ENCODE measurements at places on chromosomes 16 and 17. TPM values are rescaled to one million over a fixed set of nuclear protein-coding genes. Genes with fewer than 3 reads are reported as not detected.
A peak's percentile ranks its signal among the peaks of the same experiment; 100 is the strongest.

Gene SLC16A11
- not detected for total RNA-seq

Gene CACNG3
- not detected for total RNA-seq

- no peak for DNase-seq
Observed at GRCh38 chr17:30545024-30545423, 67.8 kb downstream of the GOSR1 start.

DNA sequence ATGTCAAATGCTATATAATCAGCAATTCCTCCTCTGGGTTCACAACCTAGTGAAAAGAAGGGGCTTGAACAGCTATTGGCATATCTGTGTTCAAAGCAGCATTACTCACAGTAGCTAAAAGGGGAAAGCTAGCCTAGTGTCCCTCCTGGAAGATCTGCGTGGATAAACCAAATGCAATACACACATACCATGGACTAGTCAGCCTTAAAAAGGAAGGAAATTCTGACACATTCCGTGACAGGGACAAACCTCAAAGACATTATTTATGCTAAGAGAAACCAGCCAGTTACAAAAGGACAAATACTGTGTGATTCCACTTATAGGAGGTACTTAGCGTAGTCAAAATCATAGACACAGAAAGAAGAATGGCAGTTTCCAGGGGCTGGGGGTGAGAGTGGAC lies 90.1 kb downstream of the XYLT1 start:
- no peak for DNase-seq

Gene UNC45B
- 0.02 TPM for total RNA-seq

DNA sequence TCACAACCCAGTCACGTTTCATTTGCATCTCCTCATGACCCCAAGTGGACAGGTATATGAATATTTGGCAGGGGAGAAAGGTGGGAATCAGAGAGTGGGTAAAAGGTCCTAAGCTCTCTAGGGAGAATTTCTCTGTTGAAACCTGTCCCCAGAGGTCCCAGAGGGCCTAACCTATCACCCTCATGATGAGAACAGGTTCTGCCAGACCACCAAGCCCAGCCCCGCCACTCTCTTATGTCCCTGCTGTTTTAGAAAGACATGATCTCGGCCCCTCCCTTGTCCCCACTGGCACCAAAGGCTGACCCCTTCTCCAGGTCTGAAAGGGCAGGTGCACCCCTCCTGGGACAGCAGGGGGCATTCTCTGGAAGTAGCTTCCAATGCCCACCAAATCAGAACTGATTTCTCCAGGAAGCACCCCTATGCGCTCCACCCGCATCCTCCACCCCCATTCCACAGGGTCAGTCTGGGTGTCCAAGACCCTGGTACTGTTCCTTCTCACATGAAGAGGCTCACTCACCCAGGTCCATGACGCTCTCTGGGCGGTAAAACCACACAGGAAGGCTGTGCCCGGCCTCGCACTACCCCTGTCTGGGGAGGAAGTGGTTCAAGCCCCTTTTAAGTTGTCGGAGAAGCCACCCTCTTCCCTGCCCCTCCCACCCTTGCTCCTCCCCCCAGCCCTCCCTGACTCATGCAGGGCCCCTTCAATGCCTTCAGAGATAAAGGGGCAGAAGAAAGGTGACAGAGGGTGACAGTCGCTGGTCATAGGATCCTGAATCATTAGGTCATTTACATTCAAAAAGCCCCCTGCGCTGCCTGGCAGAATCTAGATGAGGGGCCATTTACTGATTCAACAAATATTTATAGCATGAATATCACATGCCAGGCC lies at the start of gene CCR7:
TSS of gene CCR7 (minus strand) at position 590 of the 886 bp plus-strand sequence. CDS start at position 527, 63 bp downstream.
- no peak for DNase-seq

Gene TPSB2
- total RNA-seq, result not detected

Gene TBC1D3H
- not detected for total RNA-seq

DNA sequence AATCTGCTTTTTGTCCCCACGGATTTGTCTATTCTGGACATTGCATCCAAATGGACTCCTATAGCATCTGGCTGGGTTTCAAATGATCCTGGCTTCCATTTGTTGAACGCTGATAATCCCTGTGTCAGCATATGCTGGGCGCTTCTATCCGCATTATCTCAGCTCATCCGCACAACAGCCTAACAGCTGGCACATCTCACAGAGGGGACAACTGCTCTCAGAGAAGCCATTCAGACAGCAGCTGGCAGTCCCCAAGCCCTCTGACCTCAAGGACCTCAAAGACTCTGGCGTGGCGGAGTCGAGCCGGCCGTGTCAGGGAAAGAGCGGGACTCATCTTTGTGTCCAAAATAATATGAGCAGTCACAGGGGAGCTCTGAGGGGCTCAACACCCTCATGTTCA lies 82.3 kb downstream of the NT5M start:
- no peak for DNase-seq

- DNase-seq, result no peak
Observed at GRCh38 chr17:76441686-76442340, 11.1 kb downstream of the UBE2O start.

DNA sequence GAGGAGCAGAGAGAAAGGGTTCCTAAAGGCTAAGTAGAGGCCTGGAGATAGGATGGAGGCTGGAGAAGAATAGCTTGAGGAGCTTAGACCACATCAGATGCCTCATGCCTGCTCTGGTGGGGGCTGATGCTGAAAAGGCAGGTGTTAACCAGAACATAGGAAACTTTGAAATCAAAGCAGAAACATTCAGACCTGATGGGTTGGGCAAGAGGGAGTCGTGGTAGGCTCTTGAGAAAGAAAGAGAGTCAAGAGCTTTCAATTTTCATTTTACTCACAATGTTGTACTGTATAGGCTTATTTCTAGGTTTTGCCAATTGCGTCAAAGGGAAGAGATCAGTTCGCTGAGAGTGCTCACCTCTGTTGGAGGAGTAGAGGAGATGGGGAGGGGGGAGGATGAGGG lies 406.6 kb upstream of the SALL1 start:
- no peak for DNase-seq

Gene ADAP2
- 1.3 TPM for total RNA-seq

GRCh38 chr16:48603647-48604376 lies 6.2 kb downstream of the N4BP1 start:
- no peak for DNase-seq

- DNase-seq, result peak; percentile 43
Observed at GRCh38 chr17:57440522-57441269, 184.4 kb downstream of the MSI2 start.

GRCh38 chr17:39122991-39123390 lies 28.4 kb downstream of the PLXDC1 start:
- no peak for DNase-seq

Gene PYY
- not detected for total RNA-seq

DNA sequence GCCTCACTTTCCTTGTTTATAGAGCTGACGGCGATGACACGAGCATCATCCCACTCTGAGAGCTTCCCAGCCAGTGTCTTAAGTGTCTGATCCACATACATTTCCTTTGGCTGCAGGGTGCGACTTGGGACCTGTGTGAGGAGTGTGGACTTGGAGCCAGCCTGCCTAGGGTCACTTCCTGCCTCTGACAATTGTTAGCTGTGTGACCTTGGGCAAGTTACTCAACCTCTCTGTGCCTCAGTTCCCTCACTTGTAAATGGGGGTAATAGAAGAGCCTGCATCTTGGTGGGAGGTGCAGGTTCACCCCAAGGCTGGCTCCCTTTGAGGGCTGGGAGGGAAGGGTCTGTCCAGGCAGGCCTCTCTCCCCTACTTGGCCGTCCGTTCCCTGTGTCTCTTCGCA lies 27.4 kb upstream of the GSE1 start:
- no peak for DNase-seq

- DNase-seq, result peak; percentile 8
Observed at GRCh38 chr16:85675251-85675874, 13.4 kb downstream of the GINS2 start.

GRCh38 chr16:12965274-12965804 lies 63.9 kb downstream of the SHISA9 start:
- no peak for DNase-seq

- DNase-seq, result no peak
Observed at GRCh38 chr17:33292201-33292980, 704 bp downstream of the ASIC2 start.

Gene DHRS7C
- total RNA-seq, result not detected

DNA sequence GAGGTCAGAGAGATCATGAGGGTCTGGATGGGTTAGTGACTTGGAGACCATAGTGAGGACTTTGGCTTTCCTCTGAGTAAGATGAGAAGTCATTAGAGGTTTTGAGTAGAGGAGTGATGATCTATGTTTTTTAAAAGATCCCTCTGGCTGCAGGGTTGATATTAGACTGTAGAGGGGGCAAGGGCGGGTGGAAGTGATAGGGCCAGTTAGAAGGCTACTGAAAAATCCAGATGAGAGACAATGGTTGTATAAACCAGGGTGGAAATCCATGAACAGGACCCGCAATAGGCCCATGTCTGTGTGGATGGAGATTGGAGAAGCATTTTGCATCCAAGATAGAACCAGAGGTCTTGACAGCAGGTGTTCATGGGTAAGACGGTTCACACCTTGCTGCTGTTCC lies 9.8 kb downstream of the ITGAL start:
- DNase-seq, result peak; percentile 12

- DNase-seq, result no peak
Observed at GRCh38 chr16:49781401-49781800, 74.5 kb downstream of the ZNF423 start.

DNA sequence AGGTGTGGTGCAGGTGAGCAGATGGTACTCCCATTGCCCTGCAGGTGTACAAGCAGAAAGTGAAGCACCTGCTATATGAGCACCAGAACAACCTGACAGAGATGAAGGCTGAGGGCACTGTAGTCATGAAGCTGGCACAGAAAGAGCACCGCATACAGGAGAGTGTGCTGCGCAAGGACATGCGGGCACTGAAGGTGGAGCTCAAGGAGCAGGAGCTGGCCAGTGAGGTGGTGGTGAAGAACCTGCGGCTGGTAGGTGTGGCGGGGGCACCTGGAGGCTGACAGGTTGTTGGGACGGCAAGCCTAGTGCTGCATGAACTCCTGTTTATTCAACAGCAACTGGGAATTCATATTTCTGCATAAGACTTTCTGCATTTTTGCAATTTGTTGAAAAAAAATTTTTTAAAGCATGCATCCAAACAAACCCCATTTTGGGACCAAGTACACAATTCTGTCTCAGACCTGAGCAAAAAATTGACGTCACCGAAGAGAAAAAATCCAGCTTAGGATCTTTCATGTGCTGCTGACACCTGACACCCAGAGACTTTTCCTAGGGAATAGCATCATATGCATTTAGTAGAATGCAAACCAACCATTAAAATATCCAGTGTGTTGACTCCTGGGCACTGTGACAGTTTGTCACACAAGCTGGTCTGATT lies 13.5 kb upstream of the DBNDD1 start:
- DNase-seq, result no peak

GRCh38 chr16:84761448-84762368 lies 58.1 kb upstream of the CRISPLD2 start:
- DNase-seq, result no peak

GRCh38 chr16:74463888-74464287 lies 42.6 kb upstream of the CLEC18B start:
- DNase-seq, result no peak

- no peak for DNase-seq
Observed at GRCh38 chr17:79650861-79651260, 40.0 kb upstream of the RBFOX3 start.

Gene TOX3
- total RNA-seq, result not detected

GRCh38 chr16:26642047-26642664 lies 424.6 kb upstream of the C16orf82 start:
- no peak for DNase-seq

- peak; percentile 86 for DNase-seq
Observed at GRCh38 chr16:14486520-14487303, 143.3 kb downstream of the PARN start.

GRCh38 chr17:21043296-21044232 lies 753 bp upstream of the USP22 start:
- peak; percentile 98 for DNase-seq

Gene KRT33A
- total RNA-seq, result not detected

Gene ZNF500
- total RNA-seq, result 7.0 TPM

DNA sequence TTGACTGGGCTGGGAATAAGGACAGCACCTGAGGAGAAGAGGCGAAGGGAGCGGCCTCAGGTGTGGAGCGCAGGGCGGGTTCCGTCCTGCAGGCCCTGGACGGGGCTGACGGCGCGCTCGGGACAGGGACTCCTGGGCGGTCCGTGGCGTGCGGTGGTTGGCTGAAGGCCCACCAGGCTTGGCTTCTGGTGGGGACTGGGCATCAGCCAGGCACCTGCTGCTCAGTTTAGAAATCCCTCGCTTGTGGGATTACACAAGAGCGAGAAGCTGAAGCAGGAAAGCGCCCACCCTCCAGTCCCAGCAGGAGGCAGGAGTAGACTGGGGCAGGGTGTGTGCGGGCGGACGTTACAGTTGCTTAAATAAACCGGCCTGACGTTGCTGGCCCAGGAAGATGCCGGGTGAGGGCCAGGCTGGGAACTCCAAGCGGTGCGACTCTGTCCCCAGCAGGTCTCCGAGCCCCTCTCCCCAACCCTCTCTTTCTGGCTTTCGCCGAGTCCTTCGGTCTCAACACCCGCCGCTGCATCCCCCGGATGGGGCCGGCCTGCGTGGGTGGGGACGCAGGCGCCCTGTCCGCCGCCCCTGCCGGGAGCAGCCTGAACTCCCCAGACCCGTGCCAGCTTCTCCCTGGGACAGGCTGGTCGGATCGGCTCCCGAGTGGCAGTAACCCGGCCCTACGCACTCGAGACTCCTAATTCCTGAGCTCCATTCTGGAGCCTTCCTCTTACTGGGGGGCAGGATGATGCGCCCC lies 639 bp downstream of the MIF4GD start:
- DNase-seq, result peak; percentile 60

- DNase-seq, result no peak
Observed at GRCh38 chr17:17810084-17810894, 26.5 kb downstream of the SREBF1 start.

GRCh38 chr16:66324815-66325515 lies 41.5 kb upstream of the CDH5 start:
- DNase-seq, result peak; percentile 46

Gene RPL38
- total RNA-seq, result 5,344 TPM

DNA sequence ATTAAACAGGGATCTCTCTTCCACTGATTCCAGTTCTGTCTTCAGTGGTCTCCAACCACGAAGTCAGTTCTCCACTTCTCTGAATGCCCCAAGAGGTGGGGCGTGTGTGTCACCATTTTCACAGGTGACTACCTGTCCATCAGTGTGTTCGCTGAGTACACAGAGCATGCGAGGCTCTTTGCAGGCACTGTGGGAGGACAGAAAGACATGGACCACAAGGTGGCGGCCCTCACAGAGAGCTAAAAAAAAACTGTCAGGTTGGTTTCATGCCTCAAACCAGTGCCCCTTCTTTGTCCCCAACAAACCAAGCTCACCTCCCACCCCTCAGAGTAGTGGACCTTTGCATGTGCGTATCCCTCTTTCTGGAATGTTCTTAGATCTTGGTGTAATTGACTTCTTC lies 13.8 kb downstream of the EMP2 start:
- DNase-seq, result no peak

DNA sequence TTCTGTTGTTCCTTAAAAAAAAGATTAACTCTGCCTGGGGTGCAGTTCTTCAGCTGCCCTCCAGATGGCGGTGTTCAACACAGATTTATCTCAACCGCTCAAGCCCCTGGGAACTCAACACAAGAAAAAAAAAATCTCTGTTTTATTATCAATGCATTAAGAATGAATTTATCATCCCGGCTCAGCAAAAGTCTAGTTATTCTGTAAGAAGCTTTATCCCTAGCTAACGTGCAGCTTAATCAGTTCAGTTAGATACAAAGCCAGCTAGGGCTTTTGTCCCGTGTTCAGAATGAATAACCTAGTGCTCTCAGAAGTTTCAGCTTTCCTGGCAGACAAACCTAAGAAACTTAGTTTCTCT lies 475.9 kb upstream of the CCL2 start:
- peak; percentile 30 for DNase-seq

Gene VWA3A
- total RNA-seq, result not detected

- no peak for DNase-seq
Observed at GRCh38 chr17:68759002-68759342, 157.8 kb upstream of the FAM20A start.

Gene SLC16A5
- 20.0 TPM for total RNA-seq

Data from NCI-H460 (cell line).